ENCODE measurements at places on chromosomes 2 and 18. TPM values are rescaled to one million over a fixed set of nuclear protein-coding genes. Genes with fewer than 3 reads are reported as not detected.

The PARD6G gene
- 2.8 TPM for total RNA-seq

The ALPI gene
- not detected for total RNA-seq

The POMC gene
- not detected for total RNA-seq

The PLCD4 gene
- 6.6 TPM for total RNA-seq

The TFPI gene
- 608 TPM for total RNA-seq

All from LHCN-M2 (cell line).